ENCODE measurements at places on chromosomes 16 and 17.

- no peak for DNase-seq
Measured at GRCh38 chr16:26905336-26905735, 161.4 kb upstream of the C16orf82 start.

DNA sequence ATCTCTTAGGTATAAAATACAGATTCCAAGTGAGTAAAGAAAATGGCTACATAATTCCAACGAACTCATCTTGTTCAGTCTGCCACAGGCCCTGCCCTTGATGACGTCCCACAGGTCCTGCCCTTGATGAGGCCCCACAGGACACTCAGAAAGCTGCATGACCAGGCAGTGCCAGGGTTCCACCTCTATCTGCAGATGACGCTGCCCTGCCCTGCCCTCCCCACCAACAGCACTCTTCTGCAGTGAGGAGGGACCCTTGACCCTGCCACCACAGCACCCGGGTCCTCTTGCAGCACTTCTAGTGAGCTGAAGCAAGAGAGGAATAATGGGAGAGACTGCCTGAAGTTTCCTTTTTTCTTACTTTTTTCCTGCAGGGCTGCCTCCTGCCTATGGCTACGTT lies 118.4 kb downstream of the VPS53 start:
- no peak for DNase-seq

DNA sequence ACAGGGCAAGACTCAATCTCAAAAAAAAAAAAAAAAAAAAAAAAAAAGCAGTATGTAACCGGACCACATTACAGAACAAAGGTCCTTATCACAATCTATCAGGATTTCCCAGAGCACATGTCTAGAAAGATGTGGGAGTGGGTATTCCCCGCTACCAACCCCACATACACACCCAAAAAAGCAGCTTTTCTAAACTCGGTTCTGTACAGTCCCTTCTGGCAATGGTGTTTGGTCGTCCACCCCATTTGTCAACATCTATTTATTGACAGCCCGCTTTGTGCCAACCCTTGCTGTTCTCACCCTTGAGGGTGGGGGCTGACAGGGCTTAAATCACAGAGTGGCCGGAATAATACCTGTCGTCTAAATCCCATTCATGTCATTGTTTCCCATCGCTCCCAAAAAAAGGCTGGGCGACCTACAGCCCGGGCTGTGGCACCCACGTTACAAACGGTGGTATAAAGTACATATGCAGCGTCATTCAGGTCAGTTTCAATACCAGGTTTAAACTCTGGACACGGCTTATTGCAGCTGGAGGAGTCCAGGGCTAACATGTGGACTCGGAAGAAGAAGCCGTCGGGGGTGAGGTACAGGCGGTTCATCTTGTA lies 3.6 kb downstream of the C17orf58 start:
- no peak for DNase-seq

GRCh38 chr16:65781363-65781762 lies 585.1 kb upstream of the CDH5 start:
- DNase-seq, result no peak

GRCh38 chr17:4425398-4425797 lies 8.3 kb upstream of the SPNS3 start:
- no peak for DNase-seq

GRCh38 chr16:27708651-27709050 lies 158.7 kb downstream of the KATNIP start:
- DNase-seq, result no peak

GRCh38 chr16:65579050-65579449 lies 457.2 kb upstream of the CDH11 start:
- no peak for DNase-seq

- no peak for DNase-seq
Measured at GRCh38 chr16:4654011-4654963, 29.7 kb downstream of the MGRN1 start.

DNA sequence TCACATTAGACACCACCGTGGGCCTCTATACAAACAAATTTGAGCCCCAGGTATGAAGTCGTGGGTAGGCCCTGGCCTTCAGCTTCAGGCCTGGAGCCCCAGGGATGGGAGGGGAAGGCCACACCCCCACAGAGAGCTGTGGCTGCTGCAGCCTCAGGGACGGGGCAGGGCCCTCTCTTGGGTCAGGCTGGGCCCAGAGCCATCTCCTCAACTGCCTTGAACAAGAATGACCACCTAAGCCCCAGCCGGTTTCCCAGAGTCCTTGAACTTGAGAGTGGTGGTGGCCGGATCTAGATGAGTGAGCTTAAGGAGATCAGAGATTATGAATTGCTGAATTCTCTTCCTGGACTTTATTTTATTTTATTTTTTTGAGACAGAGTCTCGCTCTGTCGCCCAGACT lies 18.6 kb downstream of the SCNN1B start:
- no peak for DNase-seq

- no peak for DNase-seq
Measured at GRCh38 chr17:82239401-82239925, 10.6 kb downstream of the SLC16A3 start.

DNA sequence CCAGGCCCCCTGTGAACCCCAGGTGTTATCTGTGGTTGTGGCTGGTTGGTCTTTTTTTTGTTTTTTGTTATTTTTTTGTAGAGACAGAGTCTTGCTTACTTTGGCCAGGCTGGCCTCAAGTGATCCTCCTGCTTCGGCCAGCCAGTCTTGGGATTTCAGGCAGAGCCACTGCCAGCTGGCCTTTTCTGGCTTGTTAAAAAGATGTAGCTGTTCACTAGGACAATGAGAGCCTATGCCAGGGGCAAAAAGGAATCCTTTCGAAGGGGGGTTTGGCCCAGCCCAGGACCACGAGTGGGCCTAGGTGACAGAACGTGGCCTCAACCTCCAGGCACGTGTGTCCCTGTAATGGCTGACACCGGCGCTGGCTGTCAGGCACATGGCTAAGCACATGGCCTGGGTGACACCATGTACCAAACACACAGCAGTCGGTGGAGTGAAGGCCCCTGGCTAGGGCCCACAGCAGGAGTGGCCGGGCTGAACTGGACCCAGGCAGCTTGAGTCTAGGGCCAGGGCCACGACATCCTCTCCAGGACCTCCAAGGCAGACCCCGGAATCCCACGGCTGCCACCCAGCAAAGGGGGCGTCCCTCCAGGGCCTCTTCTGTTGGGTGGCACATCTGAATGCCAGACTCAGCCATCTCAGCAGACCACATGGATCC lies 6.9 kb upstream of the SLC38A8 start:
- no peak for DNase-seq

GRCh38 chr17:53736516-53737240 lies 86.0 kb upstream of the KIF2B start:
- peak; percentile 83 for DNase-seq

- DNase-seq, result no peak
Measured at GRCh38 chr16:25996052-25996451, 304.3 kb downstream of the HS3ST4 start.

DNA sequence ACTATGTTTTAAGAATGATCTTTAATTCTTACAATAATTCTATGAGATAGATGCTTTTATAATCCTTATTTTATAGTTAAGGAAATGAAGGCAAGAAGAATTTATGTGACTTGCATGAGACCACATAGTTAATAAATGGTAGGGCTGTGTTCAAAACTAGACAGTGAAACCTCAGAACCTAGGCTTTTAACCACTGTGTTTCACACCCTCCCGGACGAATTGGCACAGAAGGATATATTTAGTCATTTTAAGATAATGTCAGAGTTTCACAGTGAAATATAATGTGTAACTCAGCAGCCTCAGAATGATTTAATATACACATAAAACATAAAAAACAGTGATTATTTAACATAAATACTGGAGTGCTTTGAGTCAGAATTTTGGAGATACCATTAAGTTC lies 57.0 kb downstream of the NSRP1 start:
- DNase-seq, result no peak

- DNase-seq, result no peak
Measured at GRCh38 chr17:64008346-64008745, 10.2 kb downstream of the PRR29 start.

DNA sequence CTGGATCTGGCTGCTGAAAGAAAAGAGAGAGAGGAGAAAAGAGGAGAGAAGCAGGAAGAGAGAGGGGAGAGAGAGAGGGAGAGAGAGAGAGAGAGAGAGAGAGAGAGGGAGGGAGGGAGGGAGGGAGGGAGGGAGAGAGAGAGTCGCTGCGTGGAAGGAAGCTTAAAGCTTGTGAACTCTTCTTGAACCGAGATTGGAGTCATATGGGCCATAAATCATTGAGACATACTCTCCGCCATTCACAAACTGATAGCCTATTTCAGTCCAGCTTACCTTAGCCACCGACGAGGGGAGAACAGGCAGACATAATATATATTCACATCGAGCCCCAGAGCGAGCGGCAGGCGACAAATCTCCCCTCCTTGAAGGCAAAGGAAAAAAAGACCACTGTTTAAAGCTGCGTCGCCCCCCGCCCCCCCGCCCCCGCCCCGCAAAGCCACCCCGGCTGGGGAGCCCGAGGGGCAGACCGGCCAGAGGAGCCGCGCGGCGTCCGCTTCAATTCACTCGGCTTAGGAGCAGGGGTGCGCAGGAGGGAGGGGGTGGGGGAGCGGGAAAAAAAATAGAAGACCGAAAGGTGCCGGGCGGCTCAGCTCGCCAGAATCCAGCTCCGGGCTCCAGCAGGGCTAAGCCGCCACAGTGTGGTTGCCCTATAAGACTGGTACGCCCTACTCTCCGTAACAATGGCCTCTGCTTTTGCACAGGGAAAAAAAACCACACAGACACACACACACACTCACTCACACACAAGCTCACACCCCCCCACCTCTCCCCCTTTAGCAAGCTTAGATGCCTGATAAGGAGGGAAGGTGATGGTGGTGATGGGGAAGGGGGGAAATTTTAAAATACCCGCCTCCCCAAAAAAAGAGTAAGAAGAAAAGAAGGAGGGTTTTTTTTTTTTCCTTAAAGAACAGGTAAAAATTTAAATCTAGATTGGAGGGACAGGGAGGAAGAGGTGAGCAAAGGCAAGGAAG lies 10.6 kb upstream of the HOXB2 start:
- peak; percentile 88 for DNase-seq

GRCh38 chr17:40909755-40910154 lies 24.7 kb upstream of the KRT20 start:
- no peak for DNase-seq

DNA sequence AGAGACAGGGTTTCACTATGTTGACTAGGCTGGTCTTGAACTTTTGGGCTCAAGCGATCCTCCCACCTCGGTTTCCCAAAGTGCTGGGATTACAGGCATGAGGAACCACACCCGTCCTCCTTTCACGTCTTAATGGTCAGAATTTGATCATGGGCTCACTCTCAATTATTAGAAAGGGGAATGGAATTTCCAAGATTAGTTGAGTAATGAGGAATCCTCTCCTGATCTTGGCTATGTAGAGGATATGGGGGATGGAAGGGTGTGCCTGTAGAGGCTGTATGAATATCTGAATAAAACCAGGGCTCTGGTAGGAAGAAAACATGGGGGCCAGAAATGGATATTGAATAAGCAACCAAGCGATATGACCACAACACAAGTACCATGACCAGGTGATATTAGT lies 25.9 kb upstream of the SMURF2 start:
- DNase-seq, result no peak

- DNase-seq, result no peak
Measured at GRCh38 chr16:51971184-51971583, 575.8 kb downstream of the TOX3 start.

- no peak for DNase-seq
Measured at GRCh38 chr17:63644846-63645245, 22.6 kb downstream of the MAP3K3 start.

DNA sequence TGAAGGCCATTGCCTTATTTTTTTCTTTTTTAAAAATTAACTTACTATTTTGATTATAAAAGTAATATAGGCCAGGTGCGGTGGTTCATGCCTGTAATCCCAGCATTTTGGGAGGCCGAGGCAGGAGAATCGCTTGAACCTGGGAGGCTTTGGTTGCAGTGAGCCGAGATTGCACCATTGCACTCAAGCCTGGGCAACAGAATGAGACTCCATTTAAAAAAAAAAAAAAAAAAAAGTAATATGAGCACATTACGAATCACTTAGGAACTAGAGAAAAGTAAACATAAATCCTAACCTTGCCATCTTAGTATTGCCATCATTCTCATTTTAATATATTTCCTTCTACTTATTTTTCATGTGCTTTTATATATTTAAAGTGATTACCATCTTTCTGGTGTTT lies 12.9 kb upstream of the TACO1 start:
- DNase-seq, result no peak

GRCh38 chr17:16036261-16036660 lies 36.6 kb downstream of the TTC19 start:
- no peak for DNase-seq

- DNase-seq, result no peak
Measured at GRCh38 chr16:56610609-56611111, 2.3 kb downstream of the MT2A start.

DNA sequence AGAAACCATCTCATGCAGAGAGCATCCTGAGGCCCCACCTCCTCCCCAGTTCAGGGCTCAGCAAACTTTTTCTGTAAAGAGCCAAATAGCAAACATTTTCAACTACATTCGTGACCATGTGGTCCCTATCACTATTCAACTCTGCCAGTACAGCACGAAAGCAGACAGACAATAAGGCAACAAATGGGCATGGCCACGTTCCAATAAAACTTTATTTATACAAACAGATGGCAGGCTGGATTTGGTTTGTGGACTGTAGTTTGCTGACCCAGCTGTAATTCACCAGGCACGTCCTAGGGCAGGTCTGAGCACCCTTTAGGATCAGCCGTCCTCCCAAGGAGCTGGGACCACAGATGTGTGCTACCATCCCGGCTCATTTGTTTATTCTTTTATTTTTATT lies 27.1 kb upstream of the GPRC5C start:
- DNase-seq, result no peak

All from NCI-H187 treated with DMSO at 0.1 percent for 48 hours (cell line).